Tibial nerve (tissue), 4 donors: ENCODE measurements at places on chromosomes 3 and 15. TPM values are rescaled to one million over a fixed set of nuclear protein-coding genes. Genes with fewer than 3 reads are reported as not detected.

Gene SH2D7
- not detected for total RNA-seq

Gene PP2D1
- total RNA-seq: not detected

Gene STIMATE
- 35.4 TPM for total RNA-seq

Gene MRPL46
- 30.2 TPM for total RNA-seq

Gene ACSBG1
- under 0.01 TPM for total RNA-seq

Gene PLA2G4E
- not detected for total RNA-seq

Gene NME9
- total RNA-seq: not detected

Gene VWA5B2
- 1.8 TPM for total RNA-seq

Gene CACNA2D2
- total RNA-seq: 0.84 TPM

Gene LRRN1
- total RNA-seq: 7.5 TPM

Gene CD276
- 83.7 TPM for total RNA-seq

Gene BFSP2
- total RNA-seq: 2.6 TPM

Gene SAMMSON
- 3.1 TPM for total RNA-seq

Gene SLC22A13
- not detected for total RNA-seq

Gene SSUH2
- not detected for total RNA-seq

Gene SERINC4
- not detected for total RNA-seq

Gene TRIM42
- not detected for total RNA-seq

Gene COPB2
- total RNA-seq: 72.4 TPM

Gene SPSB4
- 2.0 TPM for total RNA-seq

Gene IL12A
- total RNA-seq: 0.60 TPM

Gene DAZL
- total RNA-seq: not detected

Gene ANKUB1
- total RNA-seq: 1.4 TPM

Gene EOMES
- total RNA-seq: 0.60 TPM

Gene CACNA1D
- 5.7 TPM for total RNA-seq

Gene GREM1
- total RNA-seq: 0.30 TPM

Gene RPS27L
- 83.7 TPM for total RNA-seq

Gene TIMP4
- 40.2 TPM for total RNA-seq

Gene GPR15
- not detected for total RNA-seq

Gene UROC1
- total RNA-seq: not detected

Gene CCDC39
- total RNA-seq: 0.42 TPM

Gene OR5H2
- total RNA-seq: not detected

Gene PCLAF
- 1.6 TPM for total RNA-seq

Gene TEX9
- 5.4 TPM for total RNA-seq

Gene NMNAT3
- total RNA-seq: 11.7 TPM

Gene PLS1
- total RNA-seq: not detected

Gene CHRNA5
- 1.8 TPM for total RNA-seq

Gene BLM
- total RNA-seq: 1.2 TPM

Gene GABRR3
- total RNA-seq: not detected

Gene TRPC1
- total RNA-seq: 47.7 TPM

Gene SIDT1
- total RNA-seq: 5.5 TPM

Gene VPS8
- total RNA-seq: 69.0 TPM

Gene LYZL4
- total RNA-seq: not detected

Gene PYGO1
- total RNA-seq: 11.9 TPM

Gene EPB42
- not detected for total RNA-seq

Gene ZNF80
- total RNA-seq: not detected

Gene SST
- not detected for total RNA-seq

Gene CCNB2
- 0.44 TPM for total RNA-seq

Gene ADCY5
- total RNA-seq: 27.4 TPM

Gene CEMIP
- 1.2 TPM for total RNA-seq

Gene CLRN1
- not detected for total RNA-seq

Gene C15orf61
- 6.5 TPM for total RNA-seq

Gene FBXL22
- 2.8 TPM for total RNA-seq

Gene SLC12A6
- total RNA-seq: 35.1 TPM

Gene GOLGA6L7
- not detected for total RNA-seq

Gene MYRIP
- total RNA-seq: 9.3 TPM

Gene GOLGA6B
- not detected for total RNA-seq

Gene B3GALNT1
- 21.6 TPM for total RNA-seq

Gene PRR20G
- not detected for total RNA-seq

Gene CCDC50
- 83.5 TPM for total RNA-seq
